ENCODE measurements at places on chromosomes 11 and 22. TPM values are rescaled to one million over a fixed set of nuclear protein-coding genes. Genes with fewer than 3 reads are reported as not detected.

- no peak for DNase-seq
Observed at GRCh38 chr11:14340721-14341120, 18.3 kb downstream of the RRAS2 start.

DNA sequence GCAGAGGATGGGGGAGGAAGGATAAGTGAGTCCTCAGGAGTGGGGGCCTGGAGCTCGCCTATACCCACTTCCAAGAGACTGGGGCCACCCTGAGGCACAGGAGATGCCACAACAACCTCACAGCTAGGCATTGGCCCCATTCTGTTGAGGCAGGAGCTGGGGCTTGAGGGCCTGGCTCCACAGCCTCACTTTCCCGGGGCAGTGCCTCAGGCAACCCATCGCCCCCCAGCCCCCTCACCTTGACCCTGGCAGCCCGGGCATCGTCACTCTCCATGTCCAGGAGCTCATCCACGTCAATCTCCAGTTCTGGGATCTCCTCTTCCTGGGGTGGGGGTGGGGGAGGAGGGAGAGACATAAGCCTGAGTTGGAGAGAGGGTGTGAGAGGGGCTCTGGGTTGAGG is 1.8 kb downstream of the PPP1R14B start:
- DNase-seq = no peak

GRCh38 chr11:116057000-116057399 is 552.8 kb upstream of the CADM1 start:
- DNase-seq = no peak

DNA sequence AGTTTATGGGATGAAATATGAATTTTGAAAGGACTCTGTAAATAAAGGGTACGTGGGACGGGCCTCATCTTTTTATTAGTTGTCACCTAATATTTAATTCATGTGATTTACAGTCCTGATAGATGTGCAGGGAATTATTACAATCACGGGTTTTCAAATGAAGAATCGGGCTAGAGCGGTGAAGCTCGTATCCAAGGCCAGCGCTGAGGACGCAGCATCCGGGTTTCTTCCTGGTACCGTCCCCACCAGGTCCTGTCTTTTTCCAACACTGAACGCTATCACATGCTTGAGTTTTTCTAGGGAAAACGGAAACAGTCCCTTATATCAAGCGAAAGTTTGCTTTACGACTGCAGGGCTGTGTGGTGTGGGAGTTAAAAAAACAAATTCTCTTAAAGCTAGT is 787 bp downstream of the SMDT1 start:
- DNase-seq = no peak

CRYBB3 gene
- not detected for total RNA-seq

DNA sequence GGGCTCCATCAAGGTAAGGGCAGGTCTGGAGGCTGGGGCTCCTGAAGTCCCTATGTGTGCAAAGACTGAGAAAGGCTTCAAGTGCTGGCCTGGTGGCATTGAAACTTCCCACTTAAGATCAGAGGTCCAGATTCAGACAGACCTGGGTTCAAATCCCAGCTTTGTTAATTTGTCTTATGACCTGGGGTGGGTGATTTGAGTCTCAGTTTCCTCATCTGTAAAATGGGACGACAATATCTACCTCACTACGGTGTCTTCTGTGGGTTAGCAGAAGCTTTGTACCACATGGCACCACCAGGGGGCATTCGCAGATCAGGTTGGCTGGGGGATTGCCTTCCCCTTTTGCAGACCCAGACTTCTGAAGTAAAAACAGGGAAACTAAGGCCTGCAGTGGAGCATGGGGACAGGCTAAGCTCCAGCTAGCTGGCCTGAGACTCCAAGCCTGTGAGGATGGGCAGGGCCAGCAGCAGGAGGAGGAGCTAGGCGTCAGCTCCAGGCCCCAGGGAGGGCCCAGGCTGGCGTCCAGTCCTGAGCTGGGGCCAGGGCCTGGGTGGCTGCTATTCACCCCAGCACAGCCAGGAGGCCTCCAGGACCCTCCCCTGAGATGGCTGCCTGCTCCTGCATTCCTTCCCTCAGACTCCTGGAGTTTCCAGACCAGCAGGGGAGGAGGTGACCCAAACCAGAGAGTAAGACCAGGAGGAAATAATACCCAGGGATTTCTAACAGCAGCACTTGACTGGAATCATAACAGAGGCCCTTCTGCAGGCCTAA is 1.5 kb downstream of the CASTOR1 start:
- DNase-seq = peak; percentile 88

GRCh38 chr22:37824674-37825641 is 1.8 kb downstream of the GALR3 start:
- no peak for DNase-seq

Data from naive thymus-derived CD8-positive, alpha-beta T cell (primary cell).